ENCODE measurements at places on chromosomes 13 and 19.

DNA sequence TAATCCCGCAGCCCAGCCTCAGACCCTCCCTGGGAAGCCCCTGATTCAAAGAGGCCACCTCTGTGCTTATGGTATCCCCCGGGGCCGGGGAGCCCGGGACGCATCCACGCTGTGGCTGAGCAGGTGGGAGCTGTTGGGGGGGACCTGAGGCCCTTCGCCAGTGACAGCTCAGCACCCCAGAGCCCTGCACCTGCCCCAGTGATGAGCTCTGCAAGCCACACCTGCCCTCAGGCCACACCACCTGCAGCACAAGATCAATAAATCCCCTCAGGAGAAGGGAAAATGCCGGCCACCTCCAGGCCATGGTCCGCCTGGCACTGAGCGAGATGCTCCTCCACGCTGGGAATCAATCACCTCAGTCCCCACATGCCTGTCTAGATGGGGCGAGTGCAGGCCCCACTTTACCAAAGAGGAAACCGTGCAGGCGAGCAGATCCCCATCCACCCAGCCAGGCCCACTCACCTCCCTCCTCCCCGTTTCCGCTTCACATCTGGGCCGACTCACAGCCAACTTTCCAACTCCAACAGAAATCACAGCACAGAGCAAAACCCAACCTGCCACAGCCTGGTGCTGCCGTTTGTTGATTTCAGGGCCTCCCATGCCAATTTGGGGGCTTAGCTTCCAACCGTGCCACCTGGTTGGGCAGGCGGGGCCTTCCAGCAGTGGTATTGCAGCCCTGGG lies 12.8 kb downstream of the MOB3A start:
- no peak for DNase-seq

DNA sequence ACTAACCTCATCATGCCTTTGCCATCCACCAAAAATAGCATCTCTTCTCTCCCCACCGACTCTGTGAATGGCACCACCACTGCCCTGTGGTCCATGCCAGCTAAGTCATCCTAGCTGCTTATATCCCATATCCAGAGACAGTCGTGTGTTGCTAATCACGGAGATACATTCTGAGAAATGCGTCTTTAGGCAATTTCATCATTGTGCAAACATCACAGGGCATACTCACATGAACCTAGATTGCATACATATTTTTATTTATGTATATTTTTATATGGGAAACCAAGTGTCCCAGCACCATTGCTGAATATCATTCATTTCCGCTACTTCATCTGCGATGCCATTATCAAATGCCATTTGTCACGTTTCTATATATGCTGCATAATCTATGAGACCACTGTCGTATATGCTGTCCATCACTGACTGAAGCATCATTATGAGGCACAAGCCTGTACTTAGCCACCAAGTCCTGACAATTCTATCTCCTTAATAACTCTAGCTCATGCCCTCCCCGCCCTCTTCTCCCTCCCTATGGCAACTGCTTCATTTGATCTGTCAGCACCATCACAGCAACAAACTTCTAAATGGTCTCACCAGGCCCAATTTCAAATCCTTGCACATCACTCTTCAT lies 104.2 kb downstream of the HSPH1 start:
- DNase-seq, result no peak

- no peak for DNase-seq
Measured at GRCh38 chr19:46579361-46579879, 21.7 kb upstream of the CALM3 start.

DNA sequence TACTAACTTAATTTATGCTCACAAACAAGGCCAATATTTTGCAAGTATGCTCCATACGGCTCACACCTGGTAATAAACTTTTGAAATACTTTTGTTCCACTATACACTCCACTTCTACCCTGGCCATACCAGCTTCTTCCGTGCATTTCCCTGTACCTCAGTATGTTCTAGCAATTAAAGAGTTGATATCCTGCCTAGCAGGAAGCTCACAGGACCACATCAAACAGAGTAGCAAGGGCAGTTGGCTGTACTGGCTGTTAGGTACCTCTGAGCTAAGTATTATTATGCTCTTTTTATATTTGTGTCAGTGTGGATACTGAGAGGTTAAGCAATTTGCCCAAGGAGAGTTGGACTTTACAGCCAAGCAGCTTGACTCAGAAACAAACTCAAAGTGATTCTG lies 257.7 kb downstream of the SLITRK6 start:
- DNase-seq, result no peak

DNA sequence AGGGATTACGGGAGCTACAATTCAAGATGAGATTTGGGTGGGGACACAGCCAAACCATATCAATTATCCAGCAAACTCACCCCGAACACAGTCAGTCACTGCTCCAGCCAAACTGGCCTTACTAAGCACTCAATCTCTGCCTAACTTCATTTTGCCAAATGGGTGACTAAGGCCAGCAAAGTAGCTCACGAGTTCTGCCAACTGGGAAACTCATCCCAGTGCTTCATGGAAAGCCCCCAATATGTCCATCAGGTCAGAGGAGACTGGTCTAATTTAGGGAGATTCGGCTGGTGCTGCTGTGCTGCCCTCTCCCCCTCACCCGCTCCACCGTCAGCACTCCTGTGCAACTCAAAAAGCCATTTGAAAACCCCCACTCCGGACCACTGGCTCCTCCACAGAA lies 324.0 kb downstream of the FOXO1 start:
- DNase-seq, result no peak

- no peak for DNase-seq
Measured at GRCh38 chr19:24046550-24046949, 40.4 kb upstream of the ZNF254 start.

DNA sequence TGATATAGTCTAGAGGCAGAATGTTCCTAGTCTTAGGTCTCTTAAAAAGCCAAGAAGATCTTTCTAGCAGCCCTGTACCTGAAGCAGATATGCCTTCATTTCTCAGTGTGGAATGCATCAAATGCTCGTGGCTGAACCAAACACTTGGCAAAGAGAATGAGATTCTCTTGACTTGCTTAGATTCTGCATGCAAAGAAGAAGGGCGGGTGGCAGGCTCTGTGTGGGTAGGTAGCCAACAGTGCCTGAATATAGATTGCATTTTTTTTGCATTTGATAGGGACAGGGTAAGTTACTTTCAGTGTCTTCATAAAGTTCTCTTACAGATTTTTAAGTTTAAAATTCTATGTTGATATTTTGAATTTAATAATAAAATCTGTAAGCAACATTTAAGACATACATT lies 27.3 kb downstream of the IFT88 start:
- DNase-seq, result no peak

- DNase-seq, result no peak
Measured at GRCh38 chr13:45575146-45575829, 40.3 kb downstream of the ERICH6B start.

GRCh38 chr19:15195371-15196334 lies 5.1 kb downstream of the NOTCH3 start:
- no peak for DNase-seq

DNA sequence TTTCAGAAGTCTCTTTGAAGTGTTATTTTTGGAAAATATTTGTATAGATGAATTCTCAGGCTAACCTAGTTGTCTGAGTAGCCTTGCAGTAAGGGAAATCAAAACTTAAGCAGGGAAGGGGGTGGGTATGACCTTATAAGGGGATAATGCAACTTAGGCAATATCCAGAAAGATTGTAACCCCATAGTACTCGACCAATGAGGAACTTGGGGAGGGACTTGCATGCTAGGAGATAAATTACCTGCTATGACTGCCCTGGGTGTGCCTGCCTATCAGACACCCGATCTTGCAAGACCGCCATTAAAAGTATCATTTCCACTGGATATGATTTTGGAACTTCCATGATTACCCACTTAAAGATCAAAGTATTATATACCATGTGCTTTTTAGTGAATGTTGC lies 23.0 kb upstream of the RFXAP start:
- DNase-seq, result no peak

- DNase-seq, result no peak
Measured at GRCh38 chr19:5067678-5068077, 98.8 kb downstream of the KDM4B start.

- no peak for DNase-seq
Measured at GRCh38 chr13:71879129-71879535, 12.1 kb upstream of the DACH1 start.

GRCh38 chr19:46492841-46493235 lies 2.8 kb downstream of the PNMA8B start:
- no peak for DNase-seq

GRCh38 chr13:113086991-113087922 lies 18.3 kb upstream of the F7 start:
- DNase-seq, result no peak

GRCh38 chr19:1862068-1862423 lies 1.3 kb downstream of the KLF16 start:
- DNase-seq, result no peak

DNA sequence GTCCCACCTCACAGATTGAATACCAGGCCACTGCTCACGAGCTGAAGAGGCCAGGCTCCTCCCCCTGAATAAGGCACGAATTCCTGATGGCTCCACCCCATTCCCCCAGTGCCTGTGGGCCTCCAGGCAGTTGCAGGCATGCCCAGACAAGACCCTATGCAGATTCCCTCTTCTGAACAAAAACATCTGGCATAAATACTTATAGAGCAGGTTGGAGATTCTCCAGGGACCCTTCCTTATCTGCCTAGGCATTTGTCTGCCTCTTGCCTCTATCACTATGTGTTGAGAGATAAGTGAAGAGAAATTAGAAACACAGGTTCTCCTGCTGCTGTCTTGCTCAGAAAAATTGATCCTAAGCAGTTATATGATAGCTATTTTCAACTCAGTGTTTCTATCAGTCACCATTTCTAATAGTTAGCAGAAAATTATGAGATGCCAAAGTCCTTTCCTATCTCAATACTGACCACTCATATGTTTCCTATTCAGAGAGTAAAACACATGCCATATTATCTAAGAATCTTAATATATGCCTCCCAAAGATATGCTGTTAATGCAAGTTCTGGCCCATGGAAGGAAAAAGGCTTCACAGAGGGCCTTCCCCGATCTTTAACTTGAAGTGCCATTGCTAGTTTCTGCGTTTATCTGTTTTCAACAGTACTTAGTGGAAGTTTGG lies 364.0 kb downstream of the KCTD12 start:
- DNase-seq, result no peak

GRCh38 chr19:31496076-31496475 lies 146.8 kb upstream of the TSHZ3 start:
- DNase-seq, result no peak

- no peak for DNase-seq
Measured at GRCh38 chr13:26067601-26068000, 15.8 kb upstream of the SHISA2 start.

DNA sequence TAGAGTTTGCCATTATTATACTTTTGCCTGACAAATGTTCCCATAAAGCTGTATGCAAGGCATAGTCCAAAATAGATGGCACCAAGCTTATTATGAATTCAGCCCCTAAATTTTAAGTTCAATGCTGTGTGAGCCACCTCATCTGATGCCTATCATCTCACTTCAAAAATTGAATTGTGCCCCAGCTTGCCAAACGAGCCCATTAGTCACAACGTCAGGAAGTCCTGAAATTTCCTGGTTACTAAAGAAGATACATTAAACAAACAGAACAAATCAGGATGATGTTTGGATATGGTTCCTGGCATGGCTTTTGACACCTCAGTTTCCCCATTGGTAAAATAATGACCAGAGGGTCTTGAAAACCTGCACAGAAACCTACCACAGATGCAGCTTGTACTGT lies 147.5 kb upstream of the SOX21 start:
- no peak for DNase-seq

GRCh38 chr13:110578363-110578762 lies 16.8 kb upstream of the RAB20 start:
- DNase-seq, result no peak

GRCh38 chr19:35990771-35991730 lies 3.9 kb upstream of the SDHAF1 start:
- DNase-seq, result no peak

- no peak for DNase-seq
Measured at GRCh38 chr13:91576590-91576989, 178.2 kb downstream of the GPC5 start.
